ENCODE measurements at places on chromosomes 1 and 21.

- DNase-seq: no peak
Observed at GRCh38 chr1:199122532-199123311, 483.9 kb downstream of the PTPRC start.

- no peak for DNase-seq
Observed at GRCh38 chr21:46038871-46039397, 57.4 kb downstream of the COL6A1 start.

DNA sequence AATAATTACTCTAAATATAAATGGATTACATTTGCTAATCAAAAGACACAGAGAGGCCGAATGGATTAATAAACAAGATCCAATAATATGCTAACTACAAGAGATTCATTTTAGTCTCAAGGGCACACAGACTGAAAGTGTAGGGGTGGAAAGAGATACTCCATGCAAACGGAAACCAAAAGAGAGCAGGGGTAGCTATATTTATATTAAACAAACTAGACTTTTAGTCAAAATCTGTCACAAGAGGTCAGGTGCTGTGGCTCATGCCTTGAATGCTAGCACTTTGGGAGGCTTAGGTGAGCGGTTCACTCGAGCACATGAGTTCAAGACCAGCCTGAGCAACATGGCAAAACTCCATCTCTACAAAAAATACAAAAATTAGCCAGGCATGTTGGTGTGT lies 33.6 kb upstream of the DISP1 start:
- no peak for DNase-seq

- DNase-seq: no peak
Observed at GRCh38 chr1:105210747-105211146, 1461.0 kb downstream of the AMY1C start.

DNA sequence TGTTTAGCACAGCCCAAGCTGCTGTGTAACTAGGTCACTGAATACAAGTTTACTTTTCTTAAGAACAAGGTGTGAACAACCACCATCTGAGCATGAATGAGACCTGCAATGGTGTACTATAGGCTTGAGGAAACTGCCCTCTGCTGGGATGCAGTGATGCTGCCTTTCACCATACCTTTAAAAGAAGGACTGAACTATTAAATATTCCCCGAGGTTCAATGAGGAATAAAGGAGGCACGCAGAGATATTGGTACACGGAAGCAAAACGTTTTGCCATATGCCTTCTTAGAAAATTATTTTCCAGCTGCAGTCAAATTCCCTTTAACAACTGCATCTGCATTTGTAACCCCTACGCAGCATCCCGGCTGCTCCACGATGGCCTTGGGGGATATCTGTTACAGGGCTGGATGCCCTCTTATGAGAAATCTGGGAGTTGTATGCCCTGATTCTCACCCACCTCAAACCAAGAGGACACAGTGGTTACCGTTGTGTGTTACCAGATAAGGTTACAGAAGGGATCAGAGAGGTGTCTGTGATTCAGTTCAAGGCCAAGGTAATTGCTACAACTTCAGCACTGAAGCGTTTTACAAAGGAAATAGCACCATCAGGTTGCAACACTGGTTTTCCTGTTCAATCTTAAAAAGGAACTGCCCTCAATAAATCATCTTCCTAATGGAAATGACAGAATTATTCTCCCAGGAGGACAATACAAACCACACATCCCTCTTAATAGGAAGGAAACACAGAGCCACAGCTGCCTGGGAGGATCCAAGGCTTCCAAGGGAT lies 470.5 kb downstream of the LTN1 start:
- no peak for DNase-seq

DNA sequence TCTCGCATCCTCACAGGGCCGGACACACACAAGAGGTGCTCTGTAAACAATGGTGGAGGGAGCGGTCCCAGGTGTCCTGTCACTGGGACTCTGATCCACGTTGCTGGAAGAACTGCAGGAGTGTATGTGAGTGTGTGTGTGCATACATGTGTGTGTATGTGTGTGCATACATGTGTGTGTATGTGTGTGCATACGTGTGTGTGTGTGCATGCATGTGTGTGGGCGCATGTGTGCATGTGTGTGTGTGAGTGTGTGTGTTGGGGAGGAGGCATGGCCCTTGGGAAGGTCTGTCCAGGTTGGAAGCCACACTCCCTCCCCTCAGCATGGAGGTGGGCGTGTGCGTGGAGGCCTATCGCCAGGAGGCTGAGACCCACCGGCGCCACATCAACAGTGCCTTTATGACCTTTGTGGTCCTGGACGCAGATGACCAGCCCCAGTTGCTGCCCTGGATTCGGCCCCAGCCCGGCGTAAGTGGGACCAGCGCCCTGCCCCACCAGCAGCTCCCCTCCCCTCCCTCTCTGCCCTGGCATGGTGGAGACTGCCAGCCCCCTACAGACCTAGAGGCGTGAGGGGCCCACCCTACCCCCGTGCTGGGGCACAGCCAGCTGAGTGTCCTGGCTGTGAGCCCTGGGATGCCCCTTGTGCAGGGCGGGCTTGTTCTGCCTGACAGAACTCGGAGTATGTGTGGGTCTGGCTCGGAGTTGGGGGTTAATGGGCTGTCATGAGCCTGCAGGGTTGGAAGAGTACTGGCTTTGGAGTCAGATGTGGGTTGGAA lies 22.2 kb downstream of the FAM151A start:
- no peak for DNase-seq

GRCh38 chr1:24279590-24280232 lies 39.4 kb upstream of the GRHL3 start:
- DNase-seq: no peak

- DNase-seq: no peak
Observed at GRCh38 chr1:60463146-60463545, 389.6 kb upstream of the C1orf87 start.

GRCh38 chr21:41957991-41958766 lies 4.4 kb upstream of the C2CD2 start:
- no peak for DNase-seq

DNA sequence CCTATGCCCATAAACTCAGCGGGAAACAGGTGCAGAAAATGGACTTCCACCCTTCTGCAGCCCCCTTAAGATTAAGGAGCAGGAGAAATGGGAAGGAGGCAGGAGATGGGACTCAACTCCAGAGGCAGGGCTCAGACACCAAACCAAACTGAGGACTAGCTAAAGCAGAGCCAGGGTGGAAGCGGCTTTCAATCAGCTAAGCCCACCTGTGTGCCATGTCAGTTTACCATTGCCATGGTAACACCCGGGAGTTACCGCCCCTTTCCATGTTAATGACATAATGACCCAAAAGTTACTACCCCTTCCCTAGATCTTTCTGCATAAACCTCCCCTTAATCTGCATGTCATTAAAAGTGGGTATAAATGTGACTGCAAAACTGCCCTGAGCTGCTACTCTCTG lies 653.5 kb downstream of the PTPRU start:
- no peak for DNase-seq

GRCh38 chr1:94925561-94926125 lies 1.3 kb downstream of the CNN3 start:
- no peak for DNase-seq

GRCh38 chr1:219897914-219898313 lies 30.4 kb downstream of the SLC30A10 start:
- no peak for DNase-seq

DNA sequence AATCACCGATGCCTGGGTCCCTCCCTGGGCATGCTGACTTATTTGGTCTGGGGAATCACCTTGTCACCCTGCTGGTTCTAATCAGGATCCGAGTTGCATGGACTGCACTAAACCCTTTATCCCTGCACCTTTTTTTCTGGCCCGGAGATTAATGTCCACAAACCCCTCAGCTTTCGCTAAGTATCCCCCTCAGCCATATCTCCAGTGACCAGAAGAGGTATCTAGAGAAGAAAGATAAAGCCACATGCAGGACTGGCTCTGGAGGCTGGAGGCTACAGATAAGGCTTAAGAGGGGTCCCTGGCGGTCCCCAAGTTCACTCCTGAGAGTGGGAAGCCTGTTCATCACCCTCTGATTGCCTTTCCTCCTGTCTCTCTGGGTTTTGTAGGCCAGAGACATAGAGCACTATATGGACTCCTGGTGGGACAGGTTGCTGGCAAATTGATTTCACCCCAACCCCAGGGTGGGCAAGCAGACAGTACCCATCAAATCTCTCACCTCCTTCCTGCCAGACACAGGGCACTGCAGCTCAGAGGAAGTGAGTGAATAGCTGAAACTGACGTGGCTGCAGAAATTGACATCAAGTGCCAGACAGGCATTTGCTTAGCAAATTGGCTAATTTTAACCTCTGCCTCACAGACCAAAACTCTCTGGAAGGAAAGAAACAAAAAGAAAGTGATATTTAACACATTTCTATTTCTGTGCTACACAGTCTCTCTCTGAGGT lies 38.8 kb downstream of the HMGB4 start:
- DNase-seq: no peak

DNA sequence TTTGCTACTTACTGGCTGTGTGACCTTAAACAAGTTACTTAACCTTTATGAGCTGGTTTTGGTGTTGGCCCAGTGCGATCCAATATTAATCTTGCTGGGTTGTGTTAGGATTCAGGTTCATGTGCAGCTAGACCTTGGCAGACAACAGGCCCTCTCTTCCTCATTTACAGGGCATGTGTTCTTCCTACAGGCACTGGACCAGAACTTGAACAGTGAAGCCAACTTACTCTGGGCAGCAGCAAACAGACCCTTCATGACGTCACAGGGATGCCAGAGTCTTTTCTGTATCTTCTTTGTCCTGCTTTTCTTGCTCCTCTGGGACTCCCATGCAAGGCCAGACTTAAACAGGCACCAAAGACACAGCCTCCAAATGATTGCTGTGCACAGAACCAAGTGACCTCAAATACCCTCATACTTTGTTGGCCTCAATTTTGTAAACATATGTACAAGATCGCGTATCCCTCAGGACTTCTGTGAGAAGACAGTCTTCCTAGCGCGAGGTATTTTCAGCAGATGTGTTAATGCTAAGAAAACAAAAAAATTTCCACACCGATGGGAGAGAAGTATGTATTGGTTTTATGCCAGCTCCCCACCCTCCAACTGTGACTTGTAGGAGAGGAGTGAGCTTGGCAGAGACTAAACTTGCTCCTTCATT lies 73.7 kb downstream of the URB2 start:
- DNase-seq: no peak

- no peak for DNase-seq
Observed at GRCh38 chr1:70485624-70486023, 74.6 kb downstream of the CTH start.

GRCh38 chr1:190754666-190755065 lies 277.0 kb upstream of the BRINP3 start:
- no peak for DNase-seq

DNA sequence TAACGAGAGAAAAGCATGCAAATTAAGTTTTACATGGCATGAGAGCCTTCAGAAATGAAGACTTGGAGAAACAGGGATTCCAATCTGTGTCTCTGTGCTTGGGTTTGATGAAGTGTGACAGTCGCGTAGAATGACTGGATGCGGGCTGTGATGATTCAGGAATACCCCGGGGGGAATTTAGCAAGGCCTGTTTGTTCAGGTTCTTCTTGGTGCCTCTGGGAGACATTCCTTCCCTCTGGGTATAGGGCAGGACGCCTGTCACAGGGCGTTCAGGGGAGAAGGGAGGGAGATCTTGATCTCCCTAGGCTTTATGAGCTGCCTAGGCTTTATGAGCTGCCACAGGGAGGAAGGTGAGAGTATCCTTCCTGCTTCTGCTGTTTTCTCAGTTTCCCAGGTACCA lies 36.6 kb downstream of the DOP1B start:
- DNase-seq: no peak

- no peak for DNase-seq
Observed at GRCh38 chr21:40049031-40049930, 182.0 kb downstream of the PCP4 start.

- no peak for DNase-seq
Observed at GRCh38 chr1:117633423-117633822, 27.6 kb downstream of the TENT5C start.

DNA sequence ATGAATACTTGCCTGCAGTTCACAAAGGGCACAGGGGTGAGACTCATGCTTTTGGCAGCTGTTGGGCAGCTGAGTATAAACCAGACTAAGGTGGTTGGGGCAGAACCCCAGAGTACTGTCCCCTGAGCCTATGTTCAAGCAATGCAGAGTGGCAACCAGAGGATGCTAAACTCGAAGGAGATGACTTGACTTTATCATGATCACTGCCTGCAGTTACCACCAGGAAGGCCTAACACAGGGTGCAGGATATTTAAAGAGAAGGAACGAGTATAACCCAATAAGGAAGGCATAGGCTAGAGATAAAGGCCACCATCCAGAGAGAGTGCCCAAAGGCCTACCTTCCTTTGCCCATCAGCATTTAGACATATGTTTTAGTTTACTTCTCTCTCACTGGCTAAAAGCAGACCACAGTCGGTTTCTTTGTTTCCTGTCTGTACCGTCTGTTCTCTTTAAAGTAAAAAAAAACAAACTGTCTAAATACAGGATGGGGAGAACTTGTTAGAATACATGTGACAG lies 83.3 kb downstream of the MPZL1 start:
- no peak for DNase-seq

GRCh38 chr1:175129182-175129581 lies 61.5 kb downstream of the TNN start:
- no peak for DNase-seq

DNA sequence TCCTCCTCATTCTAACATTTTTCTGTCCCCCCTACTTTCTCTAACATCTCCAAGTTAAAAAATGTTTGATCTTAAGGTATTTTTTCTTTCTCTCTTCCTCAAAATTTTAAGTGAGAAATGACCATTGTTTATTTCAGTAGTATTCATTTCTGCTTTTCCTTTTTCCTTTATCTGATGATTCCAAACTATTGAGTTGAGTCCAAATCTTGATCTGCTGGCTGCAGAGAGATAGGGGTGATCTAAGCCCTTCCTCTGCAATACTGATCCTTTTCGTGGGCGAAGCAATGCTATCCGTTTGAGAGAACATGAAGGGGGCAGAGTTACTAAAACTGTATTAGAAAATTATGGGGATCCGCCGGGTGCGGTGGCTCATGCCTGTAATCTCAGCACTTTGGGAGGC lies 516 bp upstream of the NMNAT2 start:
- DNase-seq: no peak

- no peak for DNase-seq
Observed at GRCh38 chr1:22673486-22674409, 20.7 kb downstream of the C1QB start.

- no peak for DNase-seq
Observed at GRCh38 chr1:94783342-94784189, 36.6 kb upstream of the SLC44A3 start.

DNA sequence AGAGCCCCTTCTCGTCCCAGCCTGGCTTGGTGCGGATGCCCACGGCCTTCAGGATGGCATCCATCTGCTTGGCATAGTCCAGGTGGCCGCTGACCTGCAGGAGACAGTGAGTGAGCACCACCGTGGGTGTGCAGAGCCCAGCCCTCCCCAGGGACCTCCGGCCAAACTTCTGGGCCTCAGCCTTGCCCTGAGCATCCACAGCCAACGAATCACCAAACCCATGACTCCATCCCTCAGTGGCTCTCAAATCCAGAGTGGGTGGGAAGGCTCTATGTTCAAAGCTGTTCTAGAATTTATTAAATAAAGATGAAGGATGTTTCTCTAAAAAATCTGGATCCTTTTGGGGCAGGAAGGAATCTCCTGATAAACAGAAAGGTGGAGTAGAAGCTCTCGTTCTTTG lies 18.7 kb downstream of the HTR6 start:
- DNase-seq: no peak

Measured in stimulated activated CD4-positive, alpha-beta T cell treated with anti-CD3 and anti-CD28 coated beads, Interleukin-1b, Interleukin-23, amount 100 ng/mL, for 4 hours (primary cell).